NCI-H524 (cell line): ENCODE measurements at places on chromosomes 4 and X.

DNA sequence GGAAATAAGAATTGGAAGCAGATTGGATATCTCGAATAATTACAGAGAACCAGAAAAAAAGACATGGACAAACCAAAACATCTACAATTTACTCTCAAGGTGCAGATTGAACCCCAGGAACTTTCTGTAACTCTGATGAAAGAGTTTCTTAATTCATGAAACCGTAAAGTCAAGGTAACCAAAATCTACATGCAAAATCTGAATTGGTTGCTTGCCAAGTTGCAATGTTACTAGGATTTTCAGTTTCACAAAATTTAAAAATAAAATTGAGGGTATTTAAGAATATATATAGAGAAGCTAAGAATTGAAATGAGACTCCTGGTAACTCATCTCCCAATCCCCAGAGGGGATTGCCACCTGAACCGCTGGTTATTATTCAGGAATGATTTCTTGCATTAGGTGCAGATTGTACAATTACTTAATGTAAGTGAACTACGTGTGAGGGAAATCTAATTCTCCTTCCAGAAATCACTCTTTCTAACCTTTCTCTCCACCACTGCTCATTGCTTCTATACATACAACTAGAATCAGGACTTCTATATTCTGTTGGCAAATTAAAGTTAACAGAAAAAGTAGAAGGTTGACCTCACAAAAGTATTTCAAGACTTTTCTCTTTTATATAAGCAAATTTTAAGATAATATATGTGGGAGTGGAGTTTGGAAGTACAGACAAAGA is 221.5 kb upstream of the NDST4 start:
- no peak for DNase-seq

GRCh38 chr4:140556372-140557085 is 12.2 kb downstream of the UCP1 start:
- DNase-seq, result no peak

GRCh38 chr4:92100975-92101374 is 202.8 kb upstream of the GRID2 start:
- DNase-seq, result no peak

DNA sequence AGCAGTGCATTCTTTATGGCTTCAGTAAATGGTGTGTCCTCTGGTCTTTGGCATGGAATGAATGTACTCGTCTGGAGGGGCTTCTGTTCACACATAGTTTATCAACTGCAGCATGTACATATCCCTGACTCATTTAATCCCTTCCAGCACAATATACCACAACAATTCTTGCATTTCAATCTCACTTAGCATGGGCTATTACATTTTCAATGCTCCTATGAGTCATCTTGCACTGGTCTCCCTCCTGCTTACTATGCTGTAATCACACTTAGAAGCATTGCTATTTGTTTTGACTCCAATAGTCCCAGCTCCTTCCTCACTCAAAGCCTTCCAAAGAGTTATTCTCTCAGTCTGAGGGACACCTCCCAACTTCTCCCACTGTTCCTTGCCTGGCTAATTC is 180.9 kb upstream of the NUDT10 start:
- no peak for DNase-seq

- no peak for DNase-seq
Observed at GRCh38 chrX:23822841-23823240, 39.9 kb downstream of the SAT1 start.

DNA sequence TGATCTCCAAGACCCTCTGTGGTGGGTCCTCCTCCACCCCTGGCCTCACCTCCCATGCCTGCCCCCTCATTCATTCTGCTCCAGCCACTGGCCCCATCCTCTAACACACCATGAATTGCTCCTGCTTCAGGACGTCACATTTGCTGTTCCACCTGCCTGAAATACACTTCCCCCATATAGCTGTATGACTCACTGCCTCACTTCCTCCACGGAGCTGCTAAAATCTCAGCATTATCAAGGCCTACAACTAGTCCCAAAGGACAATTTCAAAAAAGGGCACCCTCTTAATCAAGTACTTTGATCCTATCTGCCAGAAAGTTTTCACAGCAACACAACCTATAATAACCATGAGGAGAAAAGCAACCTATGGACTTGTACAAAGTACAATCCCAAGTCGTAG is 43.6 kb upstream of the PHOX2B start:
- no peak for DNase-seq

- no peak for DNase-seq
Observed at GRCh38 chr4:174663216-174663615, 140.9 kb upstream of the HPGD start.

DNA sequence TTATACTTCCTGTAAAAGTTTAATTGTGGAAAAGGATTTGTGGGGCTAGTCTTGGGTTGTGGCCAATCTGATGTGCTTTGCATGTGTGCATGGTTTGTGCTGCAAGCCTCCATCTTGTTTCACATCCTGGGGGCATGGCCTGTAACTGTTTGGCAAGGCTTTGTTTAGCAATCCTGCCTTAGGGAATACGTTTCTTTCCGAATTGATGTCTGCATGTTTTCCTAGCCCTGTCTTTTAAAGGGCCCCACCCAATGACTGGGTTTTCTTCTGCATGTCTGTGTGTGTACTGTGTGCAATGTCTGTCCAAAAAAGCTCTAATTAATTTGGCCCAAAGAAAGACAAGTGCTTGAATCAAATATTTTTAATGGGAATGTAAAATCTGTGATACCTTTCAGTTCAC is 74.6 kb upstream of the MID1IP1 start:
- DNase-seq, result no peak

DNA sequence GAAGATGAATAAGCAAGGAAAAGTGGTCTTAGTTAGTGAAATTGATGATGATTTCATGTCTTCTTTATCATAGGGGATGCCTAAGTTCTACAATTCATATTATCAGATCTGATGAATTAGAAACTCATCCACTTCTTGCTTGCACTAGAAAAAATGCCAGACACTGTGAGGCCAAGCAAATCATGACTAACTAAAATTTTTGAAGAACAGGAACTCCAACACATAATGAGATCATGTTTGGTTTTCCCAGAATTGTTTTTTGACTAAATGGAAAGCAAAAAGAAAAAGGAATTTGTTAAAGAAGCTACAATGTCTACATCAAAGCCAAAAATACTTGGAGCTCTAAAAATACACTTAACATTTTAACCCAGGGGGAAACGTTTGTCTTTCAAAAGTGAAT is 120.4 kb downstream of the ARSF start:
- DNase-seq, result no peak

DNA sequence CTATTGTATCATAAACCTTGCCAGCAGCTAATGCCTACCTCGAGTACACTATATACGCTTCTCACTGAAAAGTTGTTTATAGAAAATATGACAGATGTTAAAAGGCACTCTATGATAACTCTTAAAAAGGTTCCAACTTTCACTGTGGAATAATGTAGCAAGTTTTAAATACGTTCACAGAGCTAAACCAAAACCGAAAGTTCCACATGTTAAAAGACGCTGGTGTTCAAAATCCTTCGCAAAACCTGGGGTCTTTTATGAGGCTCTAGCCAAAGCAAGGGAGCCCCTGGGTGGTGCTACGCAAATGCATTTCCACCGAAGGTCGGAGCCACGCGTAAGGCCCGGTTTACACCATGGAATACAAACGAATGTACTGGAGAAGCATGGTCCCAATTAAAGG is 103.7 kb upstream of the TENM3 start:
- no peak for DNase-seq

- no peak for DNase-seq
Observed at GRCh38 chrX:97021680-97022079, 138.0 kb downstream of the RPA4 start.

DNA sequence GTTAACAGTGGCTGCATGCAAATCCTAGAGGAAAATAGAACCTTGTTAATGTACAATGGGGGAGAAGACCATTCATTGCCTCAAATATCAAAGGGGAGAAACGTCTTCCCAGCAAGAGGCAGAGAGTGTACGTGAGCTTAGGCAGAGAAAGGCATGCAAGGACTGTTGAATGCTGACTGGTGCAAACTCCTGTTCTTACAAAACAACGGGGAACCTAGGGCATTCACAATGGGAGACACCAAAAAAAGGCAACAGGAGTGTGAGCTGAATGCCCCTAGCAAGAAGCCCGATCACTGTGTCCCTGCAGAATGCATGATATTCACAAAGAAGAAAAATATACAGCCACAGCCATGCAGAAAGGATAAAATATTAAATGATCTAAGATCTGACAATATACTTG is 184.9 kb downstream of the NSUN7 start:
- DNase-seq, result no peak

DNA sequence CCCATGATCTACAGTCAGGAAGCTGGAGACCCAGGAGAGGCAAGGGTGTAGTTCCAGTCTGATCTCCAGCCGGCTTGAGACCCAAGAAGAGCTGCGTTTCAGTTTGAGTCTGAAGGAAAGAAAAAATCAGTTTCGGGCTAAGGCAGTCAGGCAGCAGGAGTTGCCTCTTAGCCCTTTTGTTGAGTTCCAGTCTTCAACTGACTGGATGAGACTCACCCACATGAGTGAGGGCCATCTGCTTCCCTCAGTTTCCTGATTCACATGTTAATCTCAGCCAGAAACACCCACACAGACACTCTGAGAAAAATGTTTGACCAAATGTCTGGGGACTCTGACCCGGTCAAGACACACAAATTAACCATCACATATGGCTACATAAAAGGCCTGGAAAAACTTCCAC is 73.6 kb upstream of the ELOVL6 start:
- DNase-seq, result no peak

- DNase-seq, result no peak
Observed at GRCh38 chr4:3098346-3098745, 23.9 kb downstream of the HTT start.

GRCh38 chr4:3416821-3417221 is 24.9 kb upstream of the HGFAC start:
- DNase-seq, result no peak

- no peak for DNase-seq
Observed at GRCh38 chrX:19046343-19047215, 62.7 kb upstream of the PHKA2 start.

GRCh38 chr4:139247241-139247640 is 32.8 kb downstream of the MGARP start:
- no peak for DNase-seq

DNA sequence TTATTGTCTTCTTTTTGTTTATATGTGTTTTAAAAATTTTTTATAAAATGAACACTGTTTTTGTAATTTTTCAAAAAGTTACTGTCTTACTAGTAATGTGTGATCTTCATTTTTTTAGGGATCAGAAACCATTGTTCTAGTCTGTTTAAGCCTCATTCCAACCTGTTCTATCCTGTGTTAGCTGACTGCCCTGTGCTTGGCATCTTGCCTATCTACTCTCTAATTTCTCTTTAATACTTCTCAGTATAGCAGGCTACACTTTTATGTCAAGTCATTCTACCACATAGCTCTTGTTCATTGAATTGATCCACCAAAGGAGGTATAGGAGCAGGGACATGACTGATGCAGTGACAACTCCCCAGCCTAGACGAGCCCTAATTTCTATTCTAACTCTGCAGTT is 70.2 kb upstream of the PLS3 start:
- DNase-seq, result no peak

- DNase-seq, result no peak
Observed at GRCh38 chr4:156676116-156676851, 295.3 kb downstream of the PDGFC start.

GRCh38 chrX:1215123-1215823 is 2.8 kb upstream of the CRLF2 start:
- DNase-seq, result no peak

- no peak for DNase-seq
Observed at GRCh38 chr4:113851816-113852215, 90.3 kb upstream of the CAMK2D start.

DNA sequence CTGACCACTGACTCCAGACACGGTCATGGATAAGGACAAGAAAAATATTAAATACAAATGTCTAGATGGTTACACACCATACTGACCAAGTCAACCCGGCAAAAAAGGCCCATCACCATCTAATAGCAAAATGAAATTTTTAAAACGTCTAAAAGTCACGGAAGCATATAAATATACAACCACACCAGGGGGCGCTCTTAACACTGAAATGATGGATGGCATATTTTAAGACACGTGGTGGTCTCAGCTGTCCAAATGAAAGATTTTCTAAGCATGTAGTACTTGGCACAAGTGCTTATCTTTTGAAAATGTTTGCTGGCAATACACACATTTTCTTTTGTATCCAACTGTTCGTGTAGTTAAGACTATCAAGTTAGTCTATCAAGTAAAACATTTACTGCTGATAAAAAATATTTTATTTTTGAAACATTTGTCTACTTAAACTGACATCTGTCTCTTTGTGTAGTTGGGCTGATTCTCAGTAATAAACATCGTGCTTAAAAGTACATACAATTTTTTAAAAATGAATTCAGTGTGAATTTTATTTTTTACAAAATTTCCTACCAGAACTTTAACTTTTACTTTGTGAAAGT is 64.6 kb downstream of the COX7B2 start:
- DNase-seq, result peak; percentile 71

DNA sequence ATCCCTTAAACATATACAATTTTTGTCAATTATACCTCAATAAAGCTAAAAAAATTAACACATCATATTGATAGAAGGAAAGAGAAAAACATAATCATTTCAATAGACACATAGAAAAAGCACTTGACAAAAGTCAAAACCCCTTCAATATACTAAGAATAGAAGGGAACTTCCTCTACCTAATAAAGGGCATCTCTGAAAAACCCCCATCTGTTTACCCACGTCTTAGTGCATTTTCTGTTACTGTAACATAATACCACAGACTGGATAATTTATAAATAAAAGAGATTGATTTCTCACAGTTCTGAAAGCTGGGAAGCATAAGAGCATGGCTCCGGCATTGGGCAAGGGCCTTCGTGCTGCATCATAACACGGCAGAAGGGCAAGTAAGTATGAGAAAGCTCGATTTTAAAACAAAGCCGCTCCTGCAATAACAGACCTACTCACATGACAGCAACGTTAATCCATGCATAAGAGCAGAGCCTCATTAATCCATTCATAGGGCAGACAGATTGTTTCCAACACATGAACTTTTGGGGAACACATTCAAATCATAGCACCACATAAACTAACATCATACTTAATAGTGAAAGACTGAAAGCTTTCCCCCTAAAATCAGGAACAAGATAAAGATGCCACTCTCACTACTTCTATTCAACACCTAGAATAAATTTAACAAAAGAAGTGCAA is 15.7 kb downstream of the STEEP1 start:
- peak; percentile 73 for DNase-seq

GRCh38 chr4:150322646-150323045 is 244.4 kb downstream of the DCLK2 start:
- no peak for DNase-seq

DNA sequence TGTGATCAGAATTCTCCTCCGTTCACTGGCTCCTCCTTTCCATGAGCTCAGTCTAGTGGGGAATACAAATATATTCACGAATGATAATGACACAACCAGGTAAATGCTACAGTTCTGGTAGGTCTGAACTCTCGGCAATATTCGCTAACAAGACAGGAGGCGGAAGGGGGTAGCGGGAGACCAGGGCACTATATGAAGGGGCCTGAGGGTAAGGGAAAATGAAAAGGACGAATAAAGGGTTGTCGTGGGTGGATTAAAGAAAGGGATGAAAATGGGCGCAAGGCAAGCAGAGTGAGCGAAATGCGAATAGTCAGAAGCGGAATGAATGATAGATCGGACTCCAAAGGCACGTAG is 743 bp downstream of the NKAP start:
- DNase-seq, result no peak

GRCh38 chr4:21858971-21859370 is 89.6 kb downstream of the KCNIP4 start:
- no peak for DNase-seq

GRCh38 chr4:26613237-26613636 is 29.4 kb downstream of the TBC1D19 start:
- no peak for DNase-seq
